H1 (cell line): ENCODE measurements at places on chromosomes 6 and 20. TPM values are rescaled to one million over a fixed set of nuclear protein-coding genes. Genes with fewer than 3 reads are reported as not detected.

The KHDC1 gene
- 4.3 and 4.6 TPM in 2 replicates for total RNA-seq

The PPARD gene
- 14.9 and 16.9 TPM in 2 replicates for total RNA-seq

DNA sequence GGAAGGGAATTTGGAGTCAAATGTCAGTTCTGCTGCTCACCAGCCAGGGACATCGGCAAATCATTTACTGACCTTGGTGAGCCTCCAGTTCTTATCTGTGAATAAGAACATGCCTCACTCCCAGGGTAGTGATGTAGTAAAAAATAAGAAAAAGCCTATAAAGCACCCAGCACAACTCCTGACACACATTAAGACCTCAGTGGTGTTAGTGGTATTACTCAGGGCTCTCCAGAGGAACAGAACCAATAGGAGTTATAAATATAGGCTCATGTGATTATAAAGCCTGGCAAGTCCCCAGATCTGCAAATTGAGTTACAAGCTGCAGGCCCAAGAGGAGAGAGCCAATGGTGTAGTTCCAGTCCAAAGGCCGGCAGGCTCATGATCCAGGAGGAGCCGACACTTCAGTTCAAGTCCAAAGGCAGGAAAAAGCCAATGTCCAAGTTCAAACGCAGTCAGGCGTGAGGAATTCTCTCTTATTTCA is 71.3 kb upstream of the EYA2 start:
- H3K27ac ChIP-seq: no peak overlapping the region
- DNase-seq: no peak
- H3K36me3 ChIP-seq: no peaks in the 10 kb centered on the region
- no peaks in the 10 kb centered on the region for H3K27me3 ChIP-seq

- no peaks in the 10 kb centered on the region for H3K36me3 ChIP-seq
- peaks cover 19% of the 10 kb centered on the region for H3K4me1 ChIP-seq
- H3K4me3 ChIP-seq: no peak overlapping the region; the same call in 1 of the 2 replicates
- no peaks in the 10 kb centered on the region for H3K27me3 ChIP-seq
Observed at GRCh38 chr20:51014797-51015722, 7.8 kb downstream of the KCNG1 start.

DNA sequence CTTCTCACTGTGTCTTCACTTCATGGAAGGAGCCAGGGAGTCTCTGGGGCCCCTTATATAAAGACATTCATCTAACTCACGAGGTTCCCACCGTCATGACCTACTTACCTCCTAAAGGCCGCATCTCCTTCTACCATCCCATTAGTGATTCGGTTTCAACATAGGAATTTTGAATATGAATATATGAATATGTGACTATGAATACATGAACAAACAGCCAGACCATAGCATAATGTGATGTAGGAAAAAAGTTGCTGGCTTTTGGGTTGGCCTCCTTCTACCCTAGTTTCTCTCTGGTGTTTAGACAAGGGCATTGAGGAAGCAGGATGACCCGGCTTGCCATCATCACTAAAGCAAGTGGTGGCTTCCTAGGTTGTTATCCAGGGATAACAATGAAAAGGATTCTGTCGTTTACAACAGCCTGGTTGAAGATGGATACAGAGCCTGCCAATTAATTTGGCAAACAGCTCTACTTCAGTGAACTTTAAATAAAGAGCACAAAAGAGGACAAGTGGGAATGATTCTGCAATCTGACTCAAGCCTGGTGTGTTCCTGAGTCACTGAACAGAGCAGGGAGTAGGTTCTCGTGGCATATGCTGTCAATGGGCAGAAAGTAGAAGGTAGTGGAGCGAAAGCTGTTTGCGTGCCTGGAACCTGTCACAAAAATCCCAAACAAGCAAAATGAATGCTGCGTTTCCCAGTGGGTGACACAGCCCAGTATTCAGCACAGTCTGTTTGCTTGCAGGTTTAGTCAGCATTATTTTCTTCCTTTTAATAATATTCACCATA is 44.0 kb upstream of the DOK5 start:
- no peak overlapping the region for H3K27ac ChIP-seq
- no peaks in the 10 kb centered on the region for H3K4me1 ChIP-seq
- DNase-seq: no peak
- H3K27me3 ChIP-seq: no peaks in the 10 kb centered on the region

DNA sequence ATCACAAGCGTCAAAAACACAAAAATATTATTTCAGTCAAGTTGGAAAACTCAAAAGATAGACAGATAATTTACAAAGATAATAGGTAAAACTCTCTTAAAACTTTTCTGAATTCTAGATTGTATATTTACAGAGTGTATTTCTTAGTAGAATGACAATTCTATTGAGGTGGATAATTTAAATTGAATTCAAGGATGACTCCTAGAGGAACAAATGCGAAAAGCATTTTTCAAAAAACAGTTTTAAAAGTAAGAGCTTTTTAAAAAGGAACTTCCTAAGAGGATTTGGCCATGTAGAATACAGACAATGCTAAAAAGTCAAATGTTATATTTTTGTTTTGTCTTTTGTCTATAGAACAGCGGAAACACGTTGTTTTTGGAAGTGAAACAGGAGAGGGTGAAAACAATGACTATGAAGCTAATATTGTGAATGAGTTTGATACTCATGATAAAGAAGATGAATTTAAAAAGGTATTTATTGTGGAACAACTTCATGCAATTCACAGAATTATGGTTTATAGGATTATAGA is 90.1 kb downstream of the DNAH8 start:
- no peak overlapping the region for H3K27ac ChIP-seq
- H3K4me1 ChIP-seq: no peaks in the 10 kb centered on the region
- H3K4me3 ChIP-seq: no peak overlapping the region
- no peak for DNase-seq
- H3K36me3 ChIP-seq: no peaks in the 10 kb centered on the region

GRCh38 chr6:38349795-38350194 is 289.9 kb downstream of the BTBD9 start:
- no peak for DNase-seq
- no peaks in the 10 kb centered on the region for H3K36me3 ChIP-seq
- no peaks in the 10 kb centered on the region for H3K27me3 ChIP-seq
- H3K4me1 ChIP-seq: no peaks in the 10 kb centered on the region

GRCh38 chr20:3459881-3460307 is 10.9 kb upstream of the ATRN start:
- no peaks in the 10 kb centered on the region for H3K27me3 ChIP-seq
- no peaks in the 10 kb centered on the region for H3K36me3 ChIP-seq
- no peak for DNase-seq
- H3K27ac ChIP-seq: no peak overlapping the region
- peaks cover 2% of the 10 kb centered on the region; the same call in 1 of the 2 replicates for H3K4me1 ChIP-seq
- no peak overlapping the region for H3K4me3 ChIP-seq
